ENCODE measurements at places on chromosomes 4 and X.

DNA sequence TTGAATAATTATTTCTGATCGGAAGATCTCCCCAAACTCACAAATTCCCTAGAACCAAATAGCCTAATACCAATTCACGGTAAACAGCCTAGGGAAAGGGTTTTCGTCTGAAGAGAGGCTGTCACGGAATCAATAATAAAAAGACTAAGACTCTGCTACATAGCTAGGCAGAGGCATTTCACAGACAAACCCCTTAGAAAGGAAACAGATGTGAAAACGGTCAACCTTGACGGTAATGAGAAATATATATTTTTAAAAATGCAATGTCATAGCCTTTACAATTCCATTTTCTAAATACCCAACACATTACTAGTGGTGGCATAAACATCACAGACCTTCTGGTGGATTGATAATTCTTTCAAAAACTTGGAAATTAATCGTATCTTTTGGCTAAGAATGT lies 28.4 kb downstream of the PROM1 start:
- no peak for DNase-seq

DNA sequence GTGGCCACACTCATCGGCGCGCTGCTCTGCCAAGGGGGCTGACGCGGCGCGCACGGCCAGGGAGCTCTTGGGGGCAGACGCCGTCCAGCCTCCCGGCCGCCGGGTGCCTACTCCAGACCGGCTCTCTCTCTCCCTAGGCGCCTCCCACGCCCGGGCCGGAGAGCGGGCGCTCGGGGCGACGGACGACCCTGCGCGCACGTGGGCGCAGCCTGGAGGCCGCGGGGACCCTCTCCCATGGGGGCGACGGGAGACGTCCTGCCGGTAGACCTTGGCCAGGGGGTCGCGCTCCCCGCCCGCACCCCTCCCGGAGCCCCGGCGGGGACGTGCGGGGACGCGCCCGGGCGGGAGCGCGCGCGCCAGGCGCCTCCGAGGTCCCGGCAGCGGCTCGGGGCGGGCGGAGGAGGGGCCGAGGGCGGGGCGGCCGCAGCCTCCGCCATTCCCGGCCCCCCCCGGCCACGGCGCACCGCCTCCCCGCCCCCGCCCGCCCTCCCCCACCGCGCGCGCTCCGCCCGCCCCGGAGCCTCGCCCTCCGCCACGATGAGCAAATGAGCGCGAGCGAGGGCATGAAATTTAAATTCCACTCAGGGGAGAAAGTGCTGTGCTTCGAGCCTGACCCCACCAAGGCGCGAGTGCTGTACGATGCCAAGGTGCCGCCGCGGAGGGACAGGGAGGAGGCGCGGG lies at the start of gene MSL3:
Gene MSL3 (plus strand): TSS at position 519 of the 681 bp plus-strand sequence. CDS start 27 bp downstream, at position 546.
- DNase-seq = peak; percentile 50

DNA sequence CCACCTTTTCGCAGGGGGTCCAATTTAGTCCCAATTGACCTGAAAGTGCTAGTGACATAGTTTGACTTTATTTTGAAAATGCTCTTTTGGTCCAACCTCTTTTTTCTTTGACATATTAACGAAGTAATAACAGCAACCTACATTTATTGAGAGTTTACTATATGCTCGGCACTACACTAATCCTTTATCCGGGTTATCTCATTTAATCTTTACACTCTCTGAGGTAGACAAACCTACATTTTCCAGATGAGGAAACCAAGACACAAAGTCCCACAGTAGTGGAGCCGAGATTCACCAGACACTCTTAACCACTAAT lies 307 bp upstream of the ATRX start:
- DNase-seq = no peak

DNA sequence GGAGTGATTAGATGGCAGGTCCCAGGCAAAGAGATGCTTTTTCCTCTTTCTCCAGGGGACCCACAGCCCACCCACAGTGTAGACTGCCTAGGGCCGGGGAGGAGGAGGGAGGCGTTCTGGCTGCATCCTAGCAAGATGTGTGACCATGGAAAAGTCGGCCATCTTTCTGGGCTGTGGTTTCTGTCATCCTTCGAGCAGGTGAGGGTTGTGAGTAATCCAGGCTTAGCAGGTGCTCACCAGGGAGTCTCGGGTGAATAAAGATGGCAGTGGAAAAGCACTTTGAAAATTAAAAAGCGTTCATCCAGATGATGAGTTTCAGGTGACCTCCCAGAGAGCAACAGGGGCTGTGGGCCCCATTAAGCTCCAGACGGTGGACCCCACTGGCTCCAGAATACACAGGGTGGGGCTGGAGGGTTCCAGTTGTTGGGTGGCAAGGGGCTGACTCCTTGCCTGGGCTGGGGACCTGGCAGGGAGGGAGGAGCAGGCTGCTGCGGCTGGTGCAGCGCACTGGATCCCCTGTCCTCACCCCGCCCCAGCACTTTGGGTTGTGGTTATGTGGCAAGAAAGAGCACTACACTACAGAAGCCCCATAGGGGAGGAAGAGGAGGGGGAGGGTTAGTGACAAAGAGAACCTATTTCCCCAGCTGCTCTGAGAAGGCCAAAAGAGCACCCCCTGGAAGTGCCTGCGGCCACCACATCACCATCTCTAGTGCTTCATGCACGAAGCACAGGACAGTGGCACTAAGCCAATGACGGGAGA lies 23.7 kb downstream of the ELF4 start:
- DNase-seq = peak; percentile 55

GRCh38 chr4:7287274-7287917 lies 95.1 kb downstream of the SORCS2 start:
- no peak for DNase-seq

DNA sequence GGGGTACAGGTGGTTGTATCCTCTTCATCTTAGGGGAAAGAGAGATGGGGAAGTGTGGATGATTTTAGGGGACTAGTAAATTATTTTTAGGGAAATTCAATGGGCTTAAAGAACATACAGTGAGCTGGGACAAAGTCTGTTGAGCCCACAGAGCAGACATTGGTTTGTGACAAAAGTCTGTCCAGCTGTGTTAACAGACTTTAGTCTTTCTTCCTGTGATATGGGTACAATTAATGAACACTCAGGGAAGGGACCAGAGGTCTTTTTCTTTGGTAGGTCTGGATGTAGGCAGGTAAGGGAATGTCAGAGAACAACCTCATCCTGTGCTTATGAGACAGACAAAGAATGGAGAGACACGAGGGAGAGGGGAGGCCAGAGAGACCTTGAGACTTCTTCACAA lies 2.0 kb downstream of the CLRN2 start:
- DNase-seq = no peak

- no peak for DNase-seq
Observed at GRCh38 chr4:67036791-67037190, 508.5 kb downstream of the CENPC start.

DNA sequence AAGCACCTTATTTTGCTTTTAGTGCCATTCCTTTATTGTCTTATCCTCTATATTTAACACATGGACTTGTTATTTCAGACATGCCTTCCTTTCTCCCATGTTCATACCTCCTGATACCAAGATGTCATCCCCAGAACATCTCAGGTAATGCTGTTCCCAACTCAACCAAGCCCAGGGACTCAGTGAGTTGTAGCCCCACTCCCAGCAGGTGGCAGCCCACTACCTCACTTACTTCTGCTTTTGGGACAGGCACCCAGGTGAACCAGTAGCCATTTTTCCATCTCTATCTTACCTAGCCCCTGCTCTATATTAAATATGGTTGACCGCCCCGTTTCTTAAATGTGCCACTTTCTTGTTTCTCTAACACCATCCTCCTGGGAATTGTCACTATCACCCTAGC lies 199.0 kb downstream of the DCHS2 start:
- DNase-seq = no peak

DNA sequence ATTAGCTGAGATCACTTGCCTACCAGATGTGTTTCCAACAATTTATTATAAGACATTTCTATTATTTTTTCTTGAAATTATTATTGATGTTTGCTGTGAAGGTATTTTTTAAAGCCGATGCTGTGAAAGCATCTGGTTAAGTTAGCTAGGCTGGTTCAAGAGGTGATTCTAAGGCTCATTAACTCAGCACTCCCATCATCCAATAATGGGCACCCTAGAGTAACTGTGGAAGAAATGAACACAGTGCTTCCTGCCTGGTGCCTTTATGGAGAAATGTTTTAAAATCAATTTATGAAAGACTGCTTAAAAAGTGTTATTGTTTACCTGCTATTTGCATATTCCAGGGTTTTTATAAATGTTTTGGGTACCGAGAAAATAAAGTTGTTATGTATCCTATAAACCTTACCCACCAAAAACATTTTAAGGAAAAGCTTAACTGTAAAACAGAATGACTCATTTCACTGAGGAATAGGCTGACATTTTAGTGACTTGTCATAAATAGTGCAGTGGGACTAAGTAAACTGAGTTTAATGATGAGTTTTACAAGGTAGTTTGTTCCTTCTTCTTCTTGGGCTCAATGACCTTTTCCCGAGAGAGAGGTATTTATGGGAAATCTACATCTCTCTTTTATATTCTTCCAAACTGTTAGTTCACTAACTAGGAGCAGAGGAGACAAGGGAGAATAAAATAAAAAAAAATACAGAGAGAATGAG lies 310.0 kb upstream of the AADAT start:
- no peak for DNase-seq

- no peak for DNase-seq
Observed at GRCh38 chr4:85423431-85423830, 51.5 kb upstream of the ARHGAP24 start.

GRCh38 chr4:125440814-125441213 lies 126.1 kb downstream of the FAT4 start:
- DNase-seq = no peak

- DNase-seq = no peak
Observed at GRCh38 chr4:2487632-2488031, 18.7 kb downstream of the RNF4 start.

Data from activated T-helper 1 cell treated with Interleukin-2 at 50 U/mL for 16 hours (primary cell).